Central memory CD8-positive, alpha-beta T cell (primary cell): ENCODE measurements at places on chromosomes 2 and 18.
A peak's percentile ranks its signal among the peaks of the same experiment; 100 is the strongest.

DNA sequence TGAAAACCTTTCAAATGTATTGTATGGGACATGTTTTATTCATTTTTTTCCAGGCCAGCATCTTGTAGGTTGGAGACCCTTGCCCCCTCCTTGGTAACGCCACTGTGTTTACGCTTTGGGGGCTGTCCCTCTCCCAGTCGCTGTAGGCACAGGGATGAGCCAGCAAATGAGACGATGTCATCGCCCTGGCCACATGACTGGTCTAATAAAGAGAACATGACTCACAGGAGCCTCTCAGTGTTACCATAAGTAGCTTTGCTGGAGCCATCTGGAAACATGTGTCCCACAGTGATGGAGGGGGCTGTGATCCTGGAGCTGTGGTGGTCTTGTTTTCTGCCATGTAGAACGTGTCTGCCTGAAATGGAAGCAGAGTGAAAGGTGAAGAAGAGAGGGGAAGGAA lies 78.9 kb downstream of the CD8B2 start:
- no peak for DNase-seq

DNA sequence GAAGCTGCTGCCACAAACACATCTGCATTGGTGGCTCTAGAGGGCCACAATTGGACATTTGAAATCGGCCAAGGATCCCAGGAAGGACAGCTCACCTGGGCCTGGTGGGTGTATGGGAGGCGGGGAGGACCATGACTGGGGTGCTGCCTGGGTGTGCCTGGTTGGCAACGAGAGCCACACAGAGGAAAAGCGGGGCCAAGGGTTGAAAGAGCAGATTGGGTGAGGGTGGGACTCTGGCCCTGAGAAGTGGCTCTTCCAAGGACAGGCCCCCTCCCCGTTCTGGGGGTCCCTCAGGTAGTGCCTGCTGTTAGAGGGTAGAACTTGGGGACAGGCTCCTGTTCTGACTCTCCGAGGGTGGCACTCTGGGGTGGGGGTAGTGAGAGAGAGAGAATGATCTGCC lies 102.9 kb downstream of the CLIP4 start:
- DNase-seq: no peak

- no peak for DNase-seq
Measured at GRCh38 chr2:4533806-4534205, 830.4 kb downstream of the DCDC2C start.

GRCh38 chr2:203973000-203973399 lies 36.4 kb downstream of the ICOS start:
- no peak for DNase-seq

DNA sequence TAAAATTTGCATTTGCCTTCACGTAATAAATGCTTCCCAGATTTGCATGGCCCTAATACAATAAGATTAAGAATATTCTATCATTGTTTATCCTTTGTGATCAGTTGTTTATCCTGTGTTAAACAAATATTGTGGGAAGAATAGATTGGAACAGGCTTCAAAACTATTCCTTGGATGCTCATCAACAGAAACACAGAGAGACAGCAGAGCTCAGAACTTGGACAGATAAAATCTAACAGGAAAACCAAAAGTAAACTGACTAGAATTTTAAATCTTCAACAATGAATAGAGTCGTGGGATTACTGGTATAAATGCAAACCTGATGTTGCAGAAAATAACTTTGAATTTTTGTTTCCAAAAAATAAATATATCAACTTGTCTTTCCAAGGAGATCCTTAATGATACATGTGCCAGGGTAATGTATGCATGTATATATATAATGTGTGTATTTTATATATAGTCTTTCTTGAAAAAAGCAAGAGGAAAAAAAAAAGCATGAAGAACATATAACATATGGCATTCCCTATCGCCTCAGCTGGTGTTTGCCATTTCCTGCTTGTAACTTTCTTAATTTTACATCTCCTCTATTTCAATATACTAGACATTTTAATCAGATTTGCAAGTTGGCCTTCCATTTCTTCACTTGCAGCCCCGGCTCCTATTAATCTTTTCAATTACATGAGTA lies 59.9 kb upstream of the TANK start:
- DNase-seq: no peak

- DNase-seq: no peak
Measured at GRCh38 chr18:58796220-58796619, 68.5 kb upstream of the ZNF532 start.

DNA sequence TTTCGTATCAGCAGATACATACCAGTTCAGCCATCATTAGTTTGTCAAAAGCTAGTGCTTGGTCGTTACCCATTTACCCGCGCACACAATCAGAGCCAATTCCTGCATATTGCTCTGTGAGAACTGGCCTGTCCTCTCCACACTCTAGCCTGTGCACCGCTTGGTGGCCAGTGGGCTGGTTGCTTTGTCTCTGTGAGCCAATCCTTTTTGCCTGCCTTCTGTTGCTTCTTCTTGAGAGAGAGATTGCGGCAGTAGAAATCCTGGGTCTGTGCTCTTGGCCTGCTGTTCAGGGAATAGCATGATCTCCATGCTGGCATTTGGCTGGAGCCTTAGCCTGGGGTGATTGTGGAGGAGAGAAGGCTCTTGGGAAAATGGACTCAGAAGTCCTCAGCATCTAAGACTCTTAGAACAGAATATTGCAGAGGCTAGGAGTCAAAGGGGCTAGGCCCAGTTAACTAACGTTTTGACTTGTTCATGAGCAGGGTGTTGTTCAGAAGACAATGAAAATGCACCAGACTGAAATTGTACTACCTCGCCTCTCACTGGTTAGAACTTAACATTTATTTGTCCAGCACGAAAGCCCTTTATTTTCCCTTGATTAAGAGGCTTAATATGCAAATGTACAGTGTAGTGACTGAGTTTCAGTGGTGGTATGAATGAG lies 37.1 kb downstream of the MAP4K4 start:
- no peak for DNase-seq

DNA sequence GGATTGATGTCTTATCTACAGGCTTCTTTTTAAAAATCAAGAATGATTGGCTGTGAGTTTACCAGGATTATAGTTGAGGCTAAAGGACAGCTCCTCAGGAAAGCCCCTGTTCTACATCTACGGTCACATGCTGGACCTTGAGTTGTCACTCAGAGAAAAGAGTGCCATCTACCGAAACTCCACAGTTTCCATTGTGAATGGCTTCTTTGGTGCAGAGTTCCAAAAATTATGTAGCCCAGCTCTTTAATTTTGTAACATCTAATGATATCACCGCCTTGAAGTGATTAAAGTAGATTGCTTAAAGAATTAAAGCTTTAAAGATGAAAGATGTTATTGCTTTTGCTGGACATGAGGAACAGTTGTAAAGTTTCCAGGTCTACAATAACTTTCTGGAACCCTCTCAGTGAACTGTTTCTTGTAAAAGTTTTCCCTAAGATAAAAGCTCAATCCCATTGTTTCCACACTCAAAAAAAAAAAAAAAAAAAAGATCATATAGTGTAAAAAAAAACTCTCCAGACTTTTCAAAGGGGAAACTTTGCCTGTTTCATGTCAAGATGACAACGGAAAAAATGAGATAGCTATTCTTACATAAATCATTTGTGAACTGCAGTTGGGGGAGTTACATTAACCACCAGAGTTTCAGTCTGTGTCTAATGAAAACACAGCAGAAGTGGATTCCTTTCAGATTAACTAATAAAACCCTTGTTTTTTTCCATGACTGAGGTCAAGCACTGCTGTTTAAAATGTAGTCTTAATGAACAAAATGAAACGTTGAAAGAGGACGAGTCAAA lies 4.3 kb downstream of the COL3A1 start:
- DNase-seq: no peak

DNA sequence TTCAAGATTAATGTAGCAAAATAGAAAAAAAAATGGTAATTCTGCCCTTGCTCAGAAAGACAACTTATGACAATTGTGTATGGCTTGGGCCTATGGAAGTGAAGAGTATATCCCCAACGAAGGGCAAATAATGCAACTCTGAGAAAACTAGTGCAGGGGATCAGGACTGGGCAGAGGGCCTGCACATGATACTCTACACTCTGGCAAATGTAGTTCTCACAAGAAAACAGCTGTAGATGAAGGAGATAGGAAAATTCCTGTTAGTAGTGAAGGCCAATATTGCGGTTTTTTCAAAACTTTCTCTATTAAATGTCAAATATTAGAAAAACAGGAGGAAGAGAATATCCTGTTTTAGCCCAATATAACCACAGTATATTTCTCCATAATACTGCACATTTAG lies 77.8 kb downstream of the SCN9A start:
- no peak for DNase-seq

GRCh38 chr2:61853086-61853846 lies 594 bp downstream of the FAM161A start:
- no peak for DNase-seq

GRCh38 chr2:166068981-166069380 lies 58.8 kb downstream of the SCN1A start:
- DNase-seq: no peak

GRCh38 chr2:168565112-168565511 lies 109.0 kb downstream of the CERS6 start:
- no peak for DNase-seq

DNA sequence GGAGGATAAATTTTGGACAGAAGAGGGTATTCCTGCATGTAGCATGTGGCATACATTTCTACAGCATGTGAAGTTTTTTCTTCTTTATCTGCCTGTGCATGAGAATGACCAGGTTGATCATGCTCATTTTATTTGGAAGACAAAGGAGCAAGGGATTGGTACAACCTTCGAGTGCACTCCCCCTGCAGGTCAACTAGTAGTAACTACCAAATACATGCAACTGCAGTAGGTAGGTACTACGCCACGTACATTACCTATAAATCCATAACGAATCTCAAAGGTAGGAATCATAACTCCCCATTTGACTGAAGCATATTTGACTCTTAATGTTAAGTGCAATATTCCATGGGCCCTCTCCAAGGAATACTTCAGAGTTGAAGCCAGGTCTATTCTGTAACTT lies 763.9 kb downstream of the TSN start:
- no peak for DNase-seq

GRCh38 chr2:170660409-170660808 lies 54.7 kb upstream of the SP5 start:
- DNase-seq: no peak

DNA sequence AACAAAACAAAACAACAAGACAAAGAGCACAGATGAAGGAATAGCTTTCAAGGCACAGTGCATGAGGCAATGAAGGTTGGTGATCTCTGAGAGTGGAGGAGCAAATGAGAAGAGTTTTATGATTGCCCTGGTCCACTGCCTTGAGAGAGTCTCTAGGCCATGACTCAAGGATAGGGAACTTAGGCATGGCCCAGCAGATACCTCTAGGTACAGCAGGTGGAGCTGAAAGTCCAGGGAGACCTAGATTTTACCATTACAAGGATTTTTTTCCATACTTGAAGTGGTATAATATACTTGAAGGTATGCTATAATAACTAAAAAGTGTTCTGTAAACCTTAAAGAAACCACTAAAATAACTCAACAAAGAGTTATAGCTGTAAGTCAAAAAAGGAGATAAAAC lies 239.5 kb upstream of the KLHL29 start:
- DNase-seq: no peak

GRCh38 chr18:2692508-2692907 lies 37.0 kb downstream of the SMCHD1 start:
- DNase-seq: no peak

DNA sequence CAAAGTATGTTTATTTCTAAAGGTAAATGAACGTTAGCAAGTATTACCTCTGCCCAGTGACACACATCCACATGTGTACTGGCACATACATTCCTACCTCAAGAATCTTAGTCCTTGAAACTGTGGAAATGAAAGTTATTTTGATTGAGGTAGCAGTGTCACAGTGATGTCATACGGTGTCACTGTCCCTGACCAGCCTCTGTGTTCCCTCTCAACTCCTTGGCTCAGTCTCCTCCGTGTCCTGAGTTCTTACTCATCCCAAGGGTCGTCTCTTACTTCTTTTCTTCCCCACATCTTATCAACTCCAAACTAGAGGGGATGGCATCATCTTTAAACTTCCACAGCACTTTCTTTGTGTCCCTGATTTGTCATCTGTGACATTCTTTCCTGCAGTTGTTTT lies 3.3 kb downstream of the NCK2 start:
- no peak for DNase-seq

GRCh38 chr2:230575642-230576324 lies 136.9 kb upstream of the CAB39 start:
- DNase-seq: peak; percentile 63

DNA sequence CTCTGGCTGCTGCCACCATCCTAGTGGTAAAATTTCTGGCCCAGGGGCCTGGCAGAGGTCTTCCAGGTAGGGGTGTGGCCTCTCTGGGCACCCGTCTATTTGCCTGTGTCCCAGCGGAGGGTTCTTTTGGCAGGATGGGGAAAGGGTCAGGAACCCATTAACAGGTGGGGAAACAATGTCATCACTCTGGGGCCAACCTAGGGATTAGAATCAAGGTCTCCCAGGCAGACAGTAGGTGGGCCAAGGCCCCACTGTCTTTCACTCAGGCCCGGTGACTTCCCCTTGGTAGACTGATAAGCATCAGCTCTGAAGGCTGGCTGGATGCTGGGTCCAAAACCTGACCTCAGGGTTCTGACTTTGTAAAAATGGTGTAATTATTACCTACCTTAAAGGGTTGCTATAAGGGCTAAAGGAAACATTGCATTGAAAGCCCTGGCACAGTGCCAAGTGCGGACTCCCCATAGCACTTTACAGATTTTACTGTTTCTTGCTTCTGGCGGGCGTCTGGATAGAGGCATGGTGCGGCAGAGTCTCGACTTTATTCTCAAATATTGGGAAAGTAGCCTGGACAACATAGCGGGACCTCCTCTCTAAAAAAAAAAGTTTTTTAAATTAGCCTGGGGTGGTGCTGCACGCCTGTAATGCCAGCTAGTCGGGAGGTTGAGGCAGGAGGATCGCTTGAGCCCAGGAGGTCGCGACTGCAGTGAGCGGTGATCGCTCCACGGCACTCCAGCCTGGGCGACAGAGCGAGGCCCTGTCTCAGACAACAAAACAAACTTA lies 2.2 kb downstream of the LBX2 start:
- DNase-seq: no peak
